Posterior vena cava (tissue), 2 donors: ENCODE measurements at places on chromosomes 6 and 20. TPM values are rescaled to one million over a fixed set of nuclear protein-coding genes. Genes with fewer than 3 reads are reported as not detected.

DNA sequence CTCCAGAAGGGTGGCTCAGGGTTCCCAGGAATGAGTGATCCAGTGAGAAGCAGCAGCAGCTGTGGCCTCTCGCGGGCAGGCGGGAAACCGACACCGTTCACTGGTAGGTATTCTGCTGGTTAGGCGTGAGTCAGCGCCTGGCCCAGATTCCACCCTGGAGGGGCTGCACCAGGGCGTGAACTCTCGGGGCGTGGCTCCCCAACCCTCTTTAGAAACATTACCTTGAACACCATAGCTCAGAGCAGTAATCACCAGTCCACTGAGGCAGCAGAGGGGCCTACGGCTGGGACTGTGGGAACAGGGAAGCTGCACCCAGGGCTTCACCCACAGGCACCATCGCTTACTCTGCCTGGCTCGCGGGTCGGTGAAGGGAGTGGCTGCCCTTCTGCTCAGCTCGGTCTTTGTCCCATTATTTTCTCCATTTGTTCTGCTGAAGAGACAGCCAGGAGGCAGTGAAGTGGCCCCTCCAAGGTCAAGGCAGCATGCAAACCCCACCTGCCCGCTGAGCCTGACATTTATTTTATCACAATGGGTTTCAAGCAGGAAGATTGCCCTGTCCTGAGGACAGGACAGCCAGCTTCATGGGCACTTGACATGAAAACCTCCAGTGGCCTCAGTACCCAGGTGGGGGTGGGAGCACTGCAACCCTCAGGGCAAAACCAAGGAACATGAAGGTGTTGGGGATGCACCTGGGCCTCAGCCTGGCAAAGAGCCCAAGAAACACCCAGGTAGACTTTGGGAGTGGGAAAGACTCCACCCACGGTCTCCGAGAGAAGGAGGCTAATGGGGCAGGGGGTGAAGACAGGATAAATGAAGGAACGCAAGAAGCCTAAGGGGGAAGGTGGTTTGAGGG lies 51.0 kb upstream of the CD93 start:
- no peak for DNase-seq

DNA sequence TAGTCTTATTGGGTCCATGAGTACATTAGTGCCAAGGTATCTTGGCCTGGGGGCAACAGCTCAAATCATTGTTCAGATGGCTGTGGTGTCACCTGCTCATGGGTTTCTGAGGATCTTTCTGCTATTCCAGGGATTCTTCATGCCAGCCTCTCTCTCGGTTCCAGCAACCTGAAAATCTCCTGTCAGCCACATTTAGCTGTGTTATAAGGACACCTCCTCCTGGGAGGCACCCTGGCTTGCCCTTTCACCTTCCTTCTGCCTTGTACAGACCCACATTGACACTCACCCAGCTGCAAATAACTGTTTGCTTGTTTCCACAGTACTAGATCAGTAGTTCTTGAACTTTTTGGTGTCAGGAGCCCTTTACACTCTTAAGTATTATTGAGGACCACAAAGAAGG lies 159.9 kb downstream of the GRM4 start:
- peak; percentile 9 for DNase-seq

DNA sequence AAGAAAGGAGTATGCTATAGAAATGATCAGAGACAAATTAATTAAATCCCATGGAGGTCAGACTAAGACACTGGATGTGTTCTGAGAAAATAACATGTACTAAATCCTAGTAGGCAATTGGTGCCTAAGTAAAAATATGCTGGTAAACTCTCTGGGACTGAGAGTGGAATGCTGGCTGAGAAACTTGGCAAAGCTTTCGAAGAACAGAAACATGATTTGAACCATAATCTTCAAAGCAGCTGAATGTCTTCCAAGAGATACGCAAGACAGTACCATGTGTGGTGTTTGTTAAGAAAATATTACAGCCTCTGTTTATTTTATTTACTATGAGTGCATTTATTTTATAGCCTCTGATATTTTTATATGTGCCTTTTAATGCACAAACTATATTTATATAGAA lies 55.2 kb downstream of the EFHC1 start:
- no peak for DNase-seq

The PSORS1C2 gene
- not detected for total RNA-seq

DNA sequence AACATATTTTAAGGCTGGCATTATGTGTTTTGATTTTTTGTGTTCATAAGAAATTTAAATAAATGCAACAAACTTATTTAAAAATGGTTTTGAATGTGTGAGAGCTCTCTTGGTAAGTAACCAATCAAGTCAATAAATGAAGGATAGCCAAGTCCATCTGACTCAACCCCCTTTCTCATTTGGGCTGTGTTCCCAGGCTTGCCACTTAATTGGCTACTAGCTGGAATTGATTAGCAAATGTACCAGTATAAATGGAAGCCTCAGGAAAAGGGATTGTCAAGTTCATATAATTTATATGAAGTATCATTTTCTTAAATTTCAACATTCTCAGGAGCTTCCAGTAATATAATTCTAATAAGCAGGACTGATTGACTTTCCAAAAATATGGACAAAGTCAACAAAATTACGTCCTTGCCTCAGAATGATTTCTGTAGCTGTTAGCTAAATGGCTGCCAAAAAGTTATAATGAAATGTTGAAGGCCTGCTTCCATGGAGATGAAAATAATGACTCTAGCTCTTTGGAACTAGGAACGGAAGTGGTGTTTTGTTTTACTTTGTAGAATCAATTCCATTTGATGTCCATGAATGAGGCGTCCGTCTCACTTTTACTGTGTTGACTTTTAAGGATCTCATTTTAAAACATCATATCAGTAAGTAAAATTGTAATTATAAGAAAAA lies 614.9 kb downstream of the CDH26 start:
- no peak for DNase-seq

DNA sequence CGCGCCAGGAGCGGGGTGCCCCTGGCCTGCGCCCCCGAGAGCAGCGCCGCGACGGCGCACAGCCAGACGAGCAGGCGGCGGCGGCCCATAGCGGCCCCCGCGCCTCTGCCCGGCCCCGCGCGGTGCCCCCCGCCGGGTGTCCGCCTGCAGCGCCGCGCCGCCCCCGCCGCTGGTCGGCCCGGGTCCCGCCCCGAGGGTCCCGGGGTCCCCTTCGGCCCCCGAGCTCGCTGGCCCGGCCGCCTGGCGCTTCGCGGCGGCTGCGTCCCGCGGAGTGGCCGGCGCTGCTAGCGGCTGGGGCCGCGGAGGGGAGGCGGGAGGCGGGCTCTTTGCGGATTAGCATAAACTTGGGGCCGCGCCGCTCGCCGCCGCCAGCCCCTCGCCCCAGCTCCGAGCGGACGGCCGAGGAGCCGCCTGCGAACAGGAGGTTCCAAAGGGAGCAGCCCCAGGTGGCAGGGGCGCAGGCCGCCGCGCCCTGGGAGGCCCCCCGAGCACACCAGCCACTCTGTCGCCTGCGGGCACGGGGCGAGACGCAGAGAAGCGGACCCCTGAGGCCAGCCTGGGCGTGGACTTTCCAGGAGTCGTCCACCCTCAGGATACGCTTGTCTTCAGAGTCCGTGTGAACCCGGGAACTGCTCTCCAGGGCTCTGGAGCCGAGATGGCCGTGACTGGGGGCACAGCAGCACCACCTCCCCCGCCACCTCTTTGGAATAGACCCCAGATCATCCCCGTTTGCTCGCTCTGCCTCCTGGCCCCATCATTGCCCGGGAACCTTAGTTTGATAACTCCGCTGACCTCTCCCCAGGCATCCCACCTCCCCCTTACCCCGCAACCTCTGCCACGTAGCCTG lies at the start of gene EMILIN3:
Gene EMILIN3, minus strand, starts transcription at position 273 of the 847 bp plus-strand sequence. Its CDS starts 184 bp downstream, at position 89.
- DNase-seq, result peak; percentile 71

GRCh38 chr20:9300080-9300479 lies 214.3 kb upstream of the LAMP5 start:
- DNase-seq, result no peak

- DNase-seq, result no peak
Observed at GRCh38 chr6:81802356-81802755, 49.9 kb upstream of the TENT5A start.

DNA sequence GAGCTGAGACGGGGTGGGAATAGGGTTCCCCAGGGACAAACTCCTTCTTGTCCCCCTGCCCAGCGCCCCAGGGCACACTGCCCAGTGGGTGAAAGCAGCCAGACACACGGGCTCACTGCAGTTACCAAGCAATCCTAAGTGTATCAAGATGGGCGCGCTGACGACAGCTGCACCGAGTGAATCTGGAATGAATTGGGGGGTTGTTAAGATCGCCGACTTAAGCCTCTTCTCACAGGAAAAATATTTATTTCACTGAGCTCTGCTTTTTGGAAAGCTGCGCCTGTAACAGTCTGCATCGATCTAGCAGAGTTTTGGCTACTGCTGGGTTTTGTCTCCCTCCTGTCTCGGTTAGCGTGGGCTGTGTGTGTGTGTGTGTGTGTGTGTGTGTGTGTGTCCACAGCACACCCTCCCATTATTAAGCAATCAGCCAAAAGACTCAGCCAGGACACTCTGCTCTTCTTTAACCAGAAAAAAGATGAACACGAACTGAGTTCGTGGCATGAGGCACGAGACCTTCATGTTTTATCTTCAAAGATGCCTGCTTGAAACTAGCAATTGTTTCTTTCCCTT lies 35.9 kb downstream of the RIPOR3 start:
- peak; percentile 85 for DNase-seq

The CAPN11 gene
- total RNA-seq, result 1.5 TPM

- DNase-seq, result no peak
Observed at GRCh38 chr6:35141007-35141655, at the start of gene TCP11. TSS of gene TCP11 (minus strand) at chr6:35141339. CDS start at chr6:35140870, 469 bp downstream.

DNA sequence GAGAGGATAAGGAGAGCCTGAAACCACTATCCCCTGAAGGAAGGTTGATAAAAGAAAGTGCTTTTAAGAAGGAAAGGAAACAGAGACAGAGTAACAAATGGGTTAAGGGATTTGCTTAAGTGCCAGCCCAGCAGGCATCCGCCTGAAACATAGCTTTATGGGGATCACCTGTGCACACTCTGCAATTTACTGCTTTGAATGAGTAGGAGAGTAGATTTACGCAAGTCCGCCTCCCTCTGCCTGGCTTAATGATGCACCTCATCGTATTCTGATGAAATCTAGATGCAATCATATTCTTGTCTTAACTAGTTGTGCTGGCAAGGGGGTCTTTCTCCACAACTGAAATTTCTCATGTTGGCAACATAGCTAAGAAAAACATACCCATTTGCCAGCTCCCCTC lies 101.1 kb upstream of the ID4 start:
- no peak for DNase-seq

The TBX18 gene
- total RNA-seq, result 42.3 TPM

DNA sequence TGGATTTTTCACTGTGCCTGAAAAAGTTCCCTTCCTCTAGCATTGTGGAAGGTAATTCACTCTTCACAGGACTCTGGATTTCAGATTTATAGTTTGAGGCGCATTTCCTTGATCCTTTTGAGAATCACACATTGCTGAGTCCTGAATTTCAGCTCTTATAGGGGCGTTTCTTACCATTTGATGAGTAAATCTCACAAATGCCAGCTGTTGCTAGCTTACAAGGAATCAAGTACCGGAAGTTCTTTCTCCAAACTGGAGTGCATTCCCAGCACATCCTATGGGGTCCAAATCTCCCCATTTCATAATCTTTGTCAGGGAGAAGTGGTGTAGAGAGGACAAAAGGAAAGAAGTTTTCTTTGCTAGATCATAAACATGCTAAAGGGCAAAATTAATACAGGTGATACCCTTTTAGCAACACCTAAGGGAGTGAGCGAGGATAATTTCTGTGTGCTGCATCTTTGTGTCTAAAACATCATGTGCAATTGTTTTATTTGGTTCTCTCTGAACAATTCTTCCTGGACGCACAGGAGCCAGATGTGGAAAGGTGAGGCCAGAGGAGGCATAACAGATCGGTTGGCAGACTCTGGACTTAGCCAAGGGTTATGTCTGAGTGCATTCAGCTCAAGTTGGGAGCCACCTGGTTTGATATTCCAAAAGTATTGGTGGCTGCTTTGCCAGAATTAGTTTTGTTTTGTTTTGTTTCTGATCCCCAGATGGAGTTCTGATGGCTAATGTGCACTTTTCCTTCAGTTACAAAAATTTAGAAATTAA lies 37.4 kb upstream of the EYA2 start:
- DNase-seq, result no peak

DNA sequence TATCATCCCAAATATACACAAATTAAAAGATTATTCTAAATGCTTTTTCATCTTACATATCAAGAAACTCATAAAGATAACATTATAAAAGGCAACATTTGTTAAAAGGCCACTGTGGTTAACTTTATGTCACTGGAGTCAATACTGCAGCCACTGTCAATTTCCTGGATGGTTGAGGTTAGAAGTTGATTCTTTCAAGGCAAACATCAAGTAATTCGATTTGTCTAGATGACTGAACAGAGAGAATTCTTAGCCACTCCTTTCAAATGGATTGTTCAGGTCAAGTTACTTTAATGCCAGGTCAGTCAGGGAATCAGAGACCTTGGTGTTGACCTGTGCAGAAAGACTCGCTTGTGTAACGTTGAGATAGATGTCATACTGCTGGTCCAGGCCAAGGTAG lies 44.4 kb upstream of the SIM1 start:
- DNase-seq, result no peak

The DCDC2 gene
- total RNA-seq, result not detected

DNA sequence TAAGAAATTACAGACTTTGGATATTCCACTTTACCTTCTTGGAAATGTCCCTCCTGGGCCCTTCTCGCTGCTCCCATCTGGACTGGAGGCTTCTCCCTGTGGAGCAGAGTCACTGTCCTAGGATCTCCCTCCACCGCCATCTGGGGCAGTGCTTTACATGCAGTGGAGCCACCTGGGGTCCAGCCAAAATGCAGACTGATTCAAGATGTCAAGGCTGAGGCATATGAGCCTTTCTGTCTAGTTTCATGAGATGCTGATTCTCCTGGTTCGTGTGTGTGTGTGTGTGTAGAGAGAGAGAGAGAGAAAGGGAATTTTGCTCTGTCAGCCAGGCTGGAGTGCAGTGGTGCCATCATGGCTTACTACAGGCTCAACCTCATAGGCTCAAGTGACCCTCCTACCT lies 14.9 kb downstream of the MICA start:
- DNase-seq, result no peak

DNA sequence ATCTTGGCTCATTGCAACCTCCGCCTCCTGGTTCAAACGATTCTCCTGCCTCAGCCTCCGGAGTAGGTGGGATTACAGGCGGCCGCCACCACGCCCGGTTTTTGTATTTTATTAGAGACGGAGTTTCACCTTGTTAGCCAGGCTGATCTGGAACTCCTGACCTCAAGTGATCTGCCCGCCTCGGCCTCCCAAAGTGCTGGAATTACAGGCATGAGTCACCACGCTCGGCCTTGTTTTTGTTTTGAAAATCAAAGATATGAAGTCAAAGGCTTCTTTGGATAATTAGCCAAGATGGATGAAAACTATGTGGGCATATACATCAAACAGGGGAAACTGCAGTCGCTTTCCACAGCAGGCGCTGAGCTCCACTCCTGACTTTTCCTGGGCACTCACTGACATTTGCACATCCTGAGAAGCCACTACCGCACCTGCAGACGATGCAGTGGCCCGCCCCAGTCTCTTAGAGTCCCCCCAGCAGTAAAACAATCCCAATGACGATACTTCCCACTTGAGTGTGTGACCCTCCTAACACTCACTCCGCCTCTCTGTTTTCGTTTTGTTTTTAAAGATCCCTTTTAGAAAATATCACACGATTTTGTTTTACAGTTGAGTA lies 44.1 kb downstream of the GJA1 start:
- no peak for DNase-seq
